ENCODE measurements at places on chromosomes 12 and 14. TPM values are rescaled to one million over a fixed set of nuclear protein-coding genes. Genes with fewer than 3 reads are reported as not detected.

Gene GLIPR1
- 7.8 TPM for polyA plus RNA-seq

Gene OAS1
- polyA plus RNA-seq: 23.2 TPM

Gene BIN2
- 1.5 TPM for polyA plus RNA-seq

Gene SLC22A17
- 9.9 TPM for polyA plus RNA-seq

Gene RERG
- 3.0 TPM for polyA plus RNA-seq

Gene DNM1L
- 21.8 TPM for polyA plus RNA-seq
